ENCODE measurements at places on chromosomes 2 and 18. TPM values are rescaled to one million over a fixed set of nuclear protein-coding genes. Genes with fewer than 3 reads are reported as not detected.

CNDP1 gene
- total RNA-seq = not detected

RNU2-63P gene
- 268 TPM for total RNA-seq

FBXO48 gene
- 0.26 TPM for total RNA-seq

PLCL1 gene
- total RNA-seq = 0.83 TPM

FAM228B gene
- total RNA-seq = 11.9 TPM

LIMS4 gene
- 0.26 TPM for total RNA-seq

AQP4 gene
- not detected for total RNA-seq

TUBA3E gene
- total RNA-seq = not detected

GCG gene
- total RNA-seq = not detected

CMPK2 gene
- 0.26 TPM for total RNA-seq

CCDC74A gene
- total RNA-seq = 5.9 TPM

PELI1 gene
- total RNA-seq = 5.9 TPM

GALNT5 gene
- 32.4 TPM for total RNA-seq

ZNF521 gene
- total RNA-seq = 23.6 TPM

REG1B gene
- total RNA-seq = not detected

GATA6 gene
- 10.0 TPM for total RNA-seq

CRACDL gene
- not detected for total RNA-seq

CAPN10 gene
- total RNA-seq = 17.2 TPM

ANKRD53 gene
- 1.3 TPM for total RNA-seq

C2orf78 gene
- total RNA-seq = not detected

RGPD4 gene
- total RNA-seq = not detected

Measured in fibroblast of lung (primary cell).